ENCODE measurements at places on chromosomes 16 and 17.
A peak's percentile ranks its signal among the peaks of the same experiment; 100 is the strongest.

- no peak for DNase-seq
Observed at GRCh38 chr16:51155820-51156806, 5.0 kb upstream of the SALL1 start.

DNA sequence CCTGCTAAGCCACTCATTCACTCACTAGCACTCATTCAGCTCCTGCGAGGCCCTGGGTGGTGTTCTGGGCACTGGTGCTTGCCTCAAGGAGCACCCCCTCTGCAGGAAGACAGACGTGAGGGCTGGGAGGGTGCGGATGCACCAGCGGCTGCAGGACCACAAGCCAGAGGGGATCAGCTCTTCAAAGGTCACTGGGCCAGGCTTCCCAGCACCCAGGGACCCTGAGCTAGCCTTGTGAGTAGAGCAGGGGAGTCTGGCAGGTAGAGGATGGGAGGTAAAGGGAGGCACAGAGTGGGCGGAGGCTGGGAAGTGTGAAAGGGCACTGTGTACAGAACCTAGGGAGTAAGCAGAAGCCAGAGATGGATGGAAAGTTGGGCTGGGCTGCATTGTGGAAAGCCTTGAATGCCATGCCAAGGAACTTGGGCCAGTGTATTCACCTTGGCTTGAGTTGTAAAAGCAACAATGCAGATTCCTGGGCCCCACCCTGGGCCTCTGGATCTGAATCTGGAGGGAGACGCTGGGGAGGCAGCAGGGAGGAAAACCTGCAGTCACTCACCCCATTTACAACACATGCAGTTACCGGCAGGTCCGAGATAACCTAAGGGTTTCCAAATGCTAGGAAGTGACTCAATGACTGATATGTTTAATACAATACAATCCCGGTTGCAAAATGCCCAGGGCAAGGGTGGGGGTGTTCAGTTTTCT, 1.7 kb downstream of the IL4R start:
- peak; percentile 27 for DNase-seq

DNA sequence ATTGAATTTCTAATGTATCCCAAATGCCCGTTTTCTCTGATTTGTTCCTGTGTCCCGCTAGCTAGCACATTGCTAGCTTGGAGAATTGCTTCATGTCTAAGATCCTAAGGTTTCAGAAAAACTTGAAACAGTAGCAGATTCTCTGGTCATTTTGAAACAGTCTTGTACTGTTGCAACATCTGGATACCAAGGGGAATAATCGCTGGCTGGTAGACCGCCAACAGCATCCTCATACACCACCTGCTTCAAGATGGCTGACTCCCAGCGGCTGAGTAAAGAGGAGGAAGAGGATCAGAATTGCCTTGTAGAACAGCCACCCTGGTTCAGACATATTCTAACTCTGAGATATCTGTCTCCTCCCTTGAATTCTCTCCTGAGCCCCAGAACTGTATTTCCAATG, 226.7 kb upstream of the ELAC2 start:
- DNase-seq, result no peak

DNA sequence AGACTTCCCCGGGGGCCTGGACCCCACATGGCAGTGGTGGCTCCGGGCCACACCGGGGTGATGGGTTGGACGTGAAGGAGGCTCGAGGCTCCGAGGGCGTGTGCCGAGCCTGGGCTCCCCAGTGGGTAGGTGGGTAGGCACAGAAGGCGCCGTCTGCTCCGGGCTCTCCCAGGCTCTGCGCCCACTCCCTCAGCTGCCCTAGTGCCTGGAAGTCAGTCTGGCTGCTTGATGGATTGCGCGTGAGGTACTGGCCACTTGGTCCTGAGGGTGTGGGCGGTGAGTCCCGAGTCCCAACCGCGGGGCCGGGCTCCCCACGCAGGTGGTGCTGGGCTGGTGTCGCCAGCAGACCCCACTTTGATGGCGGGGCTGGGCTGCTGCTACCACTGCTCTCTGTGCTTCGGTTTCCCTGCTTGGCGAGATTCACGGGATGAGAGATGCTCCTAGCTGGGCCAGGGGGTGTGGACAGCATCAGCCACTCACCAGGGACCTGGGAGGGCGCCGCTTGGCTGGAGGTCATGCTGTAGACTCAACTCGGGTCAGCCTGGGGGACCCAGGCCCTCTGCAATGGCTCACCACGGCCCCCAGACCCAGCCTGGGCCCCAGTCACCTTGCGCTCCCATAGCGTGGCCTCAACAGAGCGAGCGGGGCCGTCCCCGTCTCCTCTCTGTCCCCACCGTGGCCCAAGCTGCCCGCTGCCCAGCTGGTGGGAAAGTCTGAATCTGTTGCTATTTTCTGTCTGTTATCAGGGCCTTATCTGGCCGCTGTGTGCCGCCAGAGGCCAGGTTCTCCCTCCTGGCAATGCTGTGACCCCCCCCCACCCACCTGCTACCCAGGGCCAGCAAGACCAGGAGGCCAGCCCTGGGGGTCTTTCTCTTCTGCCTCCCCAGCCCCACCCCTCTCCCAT, 26.1 kb downstream of the ZFPM1 start:
- no peak for DNase-seq

DNA sequence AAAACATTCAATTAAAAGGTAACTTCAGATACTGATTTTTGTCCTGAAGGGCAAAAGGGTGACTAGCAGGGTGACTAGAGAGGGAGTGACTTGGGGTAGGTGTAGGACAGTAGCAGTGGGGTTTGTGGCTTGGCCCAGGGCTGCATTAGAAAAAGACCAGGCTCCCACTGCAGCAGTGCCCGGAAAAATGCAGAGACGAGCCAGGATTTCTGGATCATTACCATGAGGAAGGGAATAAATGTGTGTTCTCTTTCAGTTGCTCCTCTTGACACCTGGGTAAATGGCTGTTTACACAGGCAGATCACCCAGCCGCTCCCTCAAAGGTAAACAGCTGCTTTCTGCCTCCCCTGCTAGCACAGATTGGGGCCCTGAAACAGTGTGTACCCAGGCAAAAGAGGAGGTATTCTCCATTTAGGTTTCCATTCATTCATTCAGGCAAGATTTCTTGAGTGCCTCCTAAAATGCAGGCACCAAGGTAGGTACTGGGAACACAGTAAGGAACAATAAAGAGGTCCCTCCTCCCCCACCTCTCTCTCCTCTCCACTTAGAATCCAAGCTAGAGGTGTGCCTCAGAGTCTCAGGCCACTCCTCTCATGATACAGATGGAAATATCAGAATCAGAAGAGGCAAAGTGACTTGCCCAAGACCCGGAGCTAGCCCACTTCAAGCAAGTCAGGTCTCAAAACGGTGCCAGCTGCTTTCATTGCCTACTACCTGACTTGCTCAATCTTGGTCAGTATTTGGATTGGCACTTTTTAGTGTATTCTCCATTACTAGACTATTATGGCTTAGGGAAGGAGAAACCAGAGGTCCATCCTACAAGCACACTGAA, 15.2 kb upstream of the TOX3 start:
- no peak for DNase-seq

- DNase-seq, result no peak
Observed at GRCh38 chr17:77727037-77727615, 231.4 kb upstream of the TNRC6C start.

- peak; percentile 33 for DNase-seq
Observed at GRCh38 chr17:7393613-7394451, 493 bp downstream of the PLSCR3 start.

DNA sequence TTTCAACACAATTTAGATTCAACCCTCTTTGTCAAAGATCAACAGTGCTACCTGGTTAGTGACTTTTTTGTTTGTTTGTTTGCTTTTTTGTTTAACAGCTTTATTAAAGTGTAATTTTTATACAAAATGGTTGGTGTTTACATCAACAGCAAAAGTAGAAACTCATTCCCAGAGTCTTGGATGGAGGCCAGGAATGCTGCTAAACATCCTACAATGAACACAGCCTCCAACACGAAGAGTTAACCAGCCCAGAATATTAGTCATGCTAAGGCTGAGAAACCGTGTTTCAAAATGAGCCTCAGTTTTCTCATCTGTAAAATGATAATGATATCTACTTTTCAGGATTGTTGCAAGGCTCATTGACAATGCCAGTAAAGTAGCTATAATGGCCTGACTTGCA, 211.0 kb upstream of the MAF start:
- DNase-seq, result no peak

All from left ventricle myocardium inferior (tissue), 1 donor.